ENCODE measurements at places on chromosomes 5 and 9. TPM values are rescaled to one million over a fixed set of nuclear protein-coding genes. Genes with fewer than 3 reads are reported as not detected.

The MSX2 gene
- under 0.01 TPM for total RNA-seq

The OTP gene
- not detected for total RNA-seq

The GZMA gene
- total RNA-seq, result not detected

The FOXD4L4 gene
- total RNA-seq, result 0.09 TPM

The MIGA2 gene
- total RNA-seq, result 35.5 TPM

The SNX18 gene
- total RNA-seq, result 38.8 TPM

The MLANA gene
- not detected for total RNA-seq

The F12 gene
- 1.4 TPM for total RNA-seq

The ZNF474 gene
- total RNA-seq, result not detected

Measured in fibroblast of the aortic adventitia (primary cell).